ENCODE measurements at places on chromosomes 6 and 20. TPM values are rescaled to one million over a fixed set of nuclear protein-coding genes. Genes with fewer than 3 reads are reported as not detected.

The ATRN gene
- total RNA-seq, result 53.6 TPM

The POU3F2 gene
- 6.3 TPM for total RNA-seq

The ULBP1 gene
- total RNA-seq, result not detected

The TREM2 gene
- not detected for total RNA-seq

The IL20RA gene
- not detected for total RNA-seq
